ENCODE measurements at places on chromosomes 4 and X.

GRCh38 chrX:139196890-139197289 lies 333.6 kb upstream of the F9 start:
- DNase-seq: no peak

- no peak for DNase-seq
Observed at GRCh38 chr4:189767941-189768340, 172.7 kb upstream of the FRG1 start.

DNA sequence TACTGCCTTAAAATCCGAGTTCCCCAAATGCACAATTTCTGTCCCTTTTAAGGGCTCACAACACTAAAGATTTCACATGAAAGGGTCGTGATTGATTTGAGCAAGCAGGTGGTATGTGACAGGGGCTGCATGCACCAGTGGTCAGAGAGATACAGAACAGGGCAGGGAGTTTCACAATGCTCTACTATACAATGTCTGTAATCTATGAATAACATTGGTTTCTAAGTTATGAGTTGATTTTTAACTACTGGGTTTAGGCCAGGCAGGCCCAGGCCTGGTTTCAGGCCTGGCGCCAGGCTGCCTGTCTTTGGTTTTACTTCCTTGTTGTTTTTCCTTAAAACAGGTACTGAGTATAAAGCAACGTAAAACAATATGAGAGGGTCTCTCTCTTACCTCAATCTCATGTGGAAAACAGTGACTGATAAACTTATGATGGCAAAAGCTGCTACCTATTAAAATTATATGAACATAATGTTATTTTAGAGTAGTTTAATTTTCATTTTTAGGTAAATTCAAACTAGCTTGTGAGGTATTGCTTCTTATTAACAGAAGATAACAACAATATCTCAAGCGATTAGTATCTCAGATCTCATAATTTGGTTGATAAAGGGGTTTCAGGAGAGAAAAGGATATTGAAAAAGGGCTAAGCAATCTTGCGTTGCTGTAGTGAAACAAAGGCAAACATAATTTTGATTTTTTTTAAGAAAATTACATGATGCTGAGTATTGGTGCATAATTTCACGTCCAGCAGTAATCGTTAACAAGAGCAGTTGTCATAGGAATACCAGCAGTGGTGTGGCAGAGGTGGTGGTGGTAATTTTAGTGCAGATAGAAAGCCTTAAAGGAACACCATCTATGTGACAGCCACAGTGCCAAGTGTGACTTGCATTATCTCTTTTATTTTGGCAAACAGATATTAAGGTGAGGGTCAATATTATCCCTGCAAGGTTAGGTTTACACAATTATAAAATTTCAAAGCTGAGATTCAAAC lies 944.4 kb upstream of the GRID2 start:
- no peak for DNase-seq

- peak; percentile 95 for DNase-seq
Observed at GRCh38 chr4:99383833-99384392, 31.4 kb upstream of the ADH1C start.

- DNase-seq: no peak
Observed at GRCh38 chrX:135557344-135557743, 36.9 kb downstream of the INTS6L start.

- DNase-seq: no peak
Observed at GRCh38 chrX:154444755-154445246, 860 bp downstream of the FAM50A start.

DNA sequence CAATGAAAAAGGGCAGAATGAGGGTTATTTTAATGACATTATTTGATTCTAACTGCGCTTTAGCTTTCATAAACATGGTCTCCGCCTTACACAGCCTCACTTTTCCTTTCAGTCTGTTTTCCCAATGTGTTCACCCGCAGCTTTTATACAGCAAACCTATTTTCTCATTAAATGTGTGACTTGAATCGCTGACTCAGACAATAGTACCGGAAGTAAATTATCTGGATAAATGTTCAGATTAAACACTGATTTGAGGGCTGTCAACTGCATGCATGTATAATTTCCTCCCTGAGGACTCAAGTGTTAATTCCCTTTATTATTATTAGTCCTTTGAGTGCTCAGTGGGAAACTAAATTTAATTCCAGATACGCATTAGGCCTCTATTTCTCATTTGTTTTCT lies 117.3 kb downstream of the FAM133A start:
- no peak for DNase-seq

DNA sequence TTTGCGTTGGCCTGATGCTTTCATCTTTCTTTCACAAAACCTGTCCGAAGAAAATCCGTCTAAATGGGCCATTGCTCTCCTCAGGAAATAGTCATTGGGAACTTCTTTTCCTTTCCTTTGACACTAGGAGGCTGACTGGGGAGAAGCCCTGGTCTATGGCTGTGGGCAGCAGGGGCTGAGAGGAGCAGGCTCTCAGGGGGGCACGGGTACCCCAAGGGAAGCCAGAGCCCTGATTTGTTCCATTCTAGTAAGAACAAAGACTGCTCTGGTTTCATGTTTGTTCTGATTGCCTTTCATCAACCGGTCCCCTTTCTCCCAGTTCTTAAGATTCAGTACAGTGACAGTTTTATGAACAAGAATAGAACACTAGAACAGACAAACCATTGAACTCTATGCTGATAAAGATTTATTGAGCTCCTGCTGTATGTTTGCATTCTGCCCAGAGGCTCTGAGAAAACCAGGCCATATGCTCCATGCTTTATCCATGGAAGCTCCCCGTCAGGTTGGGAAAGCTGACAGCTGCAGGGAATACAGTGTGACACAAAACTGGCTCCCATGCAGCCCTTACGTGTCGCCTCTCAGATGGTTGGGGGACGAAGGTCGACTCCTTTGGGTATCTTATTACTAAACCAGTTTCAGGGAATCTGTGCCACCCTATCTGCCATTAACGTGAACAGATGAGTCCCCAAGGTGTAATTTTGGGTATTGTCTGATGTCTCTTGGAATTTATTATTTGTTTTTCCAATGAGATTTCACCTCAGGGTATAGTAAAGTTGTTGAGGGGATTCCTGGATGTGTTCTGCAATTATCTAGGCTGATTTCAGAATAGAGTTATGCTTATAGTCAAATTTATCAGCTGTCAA lies 72.4 kb upstream of the MSANTD1 start:
- no peak for DNase-seq

DNA sequence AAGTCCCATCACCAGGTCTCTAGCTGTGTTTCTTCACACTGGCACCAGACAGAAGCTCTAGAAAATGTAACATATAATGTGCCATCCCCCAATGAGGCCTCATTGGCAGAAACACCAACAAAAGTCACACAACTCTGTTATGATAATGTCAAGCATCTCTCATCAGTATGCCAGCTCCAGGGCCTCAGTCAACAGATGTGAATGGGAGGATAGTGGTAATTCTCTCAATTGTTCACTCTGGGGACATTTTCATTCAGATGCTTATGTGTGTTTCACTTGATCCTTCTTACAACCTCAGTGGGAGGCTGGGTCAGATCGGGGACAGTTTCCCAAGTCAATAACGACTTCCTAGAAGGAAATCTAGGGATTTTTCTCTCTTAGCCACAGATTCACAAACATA lies 57.5 kb upstream of the SCOC start:
- DNase-seq: no peak

GRCh38 chr4:57114973-57115372 lies 4.8 kb upstream of the IGFBP7 start:
- peak; percentile 43 for DNase-seq

- DNase-seq: no peak
Observed at GRCh38 chr4:113838460-113838859, 76.9 kb upstream of the CAMK2D start.

DNA sequence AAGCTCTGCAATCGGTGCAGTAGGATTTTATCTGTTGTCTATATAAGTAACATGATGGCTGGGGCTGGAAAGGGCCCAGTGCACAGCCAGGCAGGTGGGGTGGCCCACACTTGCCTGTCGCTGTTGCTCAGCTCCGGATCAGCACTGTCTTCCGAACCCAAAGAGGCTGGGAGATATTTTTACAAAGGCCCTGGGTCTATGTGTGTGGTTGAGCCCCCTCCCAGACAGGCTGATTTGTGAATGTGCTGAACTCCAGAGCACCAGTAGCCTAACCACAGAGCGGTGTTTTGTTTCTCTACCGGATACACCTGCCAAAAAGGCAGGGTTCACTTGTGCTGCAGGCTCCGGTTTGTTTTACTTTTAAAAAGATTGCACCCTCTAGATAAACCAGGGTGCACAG lies 33.5 kb upstream of the CHRNA9 start:
- no peak for DNase-seq

GRCh38 chrX:96684339-96685209 lies at the start of gene DIAPH2:
Gene DIAPH2 (plus strand): TSS chrX:96684842.
- peak; percentile 77 for DNase-seq

DNA sequence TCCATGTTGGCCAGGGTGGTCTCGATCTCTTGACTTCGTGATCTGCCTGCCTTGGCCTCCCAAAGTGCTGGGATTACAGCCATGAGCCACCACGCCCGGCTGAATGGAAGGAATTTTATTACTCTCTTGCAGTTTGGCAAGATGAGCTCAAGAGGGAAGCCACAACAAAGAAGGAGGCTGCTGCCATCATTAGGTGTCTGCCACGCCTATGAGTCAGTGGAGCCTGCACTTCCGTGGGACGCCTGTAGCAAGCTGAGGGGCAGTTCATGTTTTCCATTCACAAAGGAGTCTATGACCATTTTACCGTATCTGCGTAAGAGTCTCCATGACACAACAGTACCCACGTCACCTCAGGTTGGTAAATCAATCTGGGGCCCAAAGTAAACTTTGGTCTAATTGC lies 51.2 kb upstream of the CHRNA9 start:
- DNase-seq: peak; percentile 20

- DNase-seq: no peak
Observed at GRCh38 chr4:138958519-138958918, 57.1 kb upstream of the NOCT start.

- peak; percentile 9 for DNase-seq
Observed at GRCh38 chr4:31662951-31663350, 942.8 kb downstream of the PCDH7 start.

- no peak for DNase-seq
Observed at GRCh38 chr4:28388471-28388870, 1527.8 kb downstream of the STIM2 start.

DNA sequence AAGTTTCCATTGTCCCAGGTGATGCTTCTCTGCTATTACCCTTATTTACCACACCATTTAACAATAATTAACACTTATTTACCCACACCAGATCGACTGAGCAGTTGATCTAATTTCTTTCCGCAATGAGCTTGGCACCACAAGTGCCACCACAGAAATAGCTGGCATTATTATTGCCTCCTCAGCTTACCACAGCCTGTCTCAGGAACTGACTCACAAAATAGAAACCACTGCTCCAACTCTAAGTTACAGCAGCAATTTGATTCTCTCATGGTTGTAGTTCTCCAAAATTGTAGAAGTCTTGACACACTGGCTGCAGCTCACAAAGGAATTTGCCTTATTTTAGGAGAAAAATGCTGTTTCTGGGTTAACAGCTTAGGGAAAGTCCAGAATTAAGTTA lies 22.5 kb downstream of the ZNF721 start:
- DNase-seq: no peak

DNA sequence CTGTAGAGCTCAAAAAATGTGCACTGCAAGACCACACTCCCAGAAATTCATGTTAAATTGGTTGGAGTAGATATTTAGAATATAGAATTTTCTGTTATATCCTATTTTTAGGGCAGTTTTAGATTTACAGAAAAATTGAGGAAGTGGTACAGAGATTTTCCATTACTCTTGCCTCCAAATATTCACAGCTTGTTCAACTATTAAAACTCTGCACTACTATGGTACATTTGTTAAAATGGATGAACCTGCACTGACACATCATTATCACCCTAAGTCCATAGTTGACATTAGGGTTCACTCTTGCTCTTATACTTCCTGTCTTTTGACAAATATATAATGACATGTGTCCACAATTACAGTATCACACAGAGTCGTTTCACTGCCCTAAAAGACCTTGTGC lies 1724.5 kb downstream of the C4orf33 start:
- DNase-seq: no peak

GRCh38 chr4:184845367-184846021 lies 19.7 kb upstream of the ACSL1 start:
- DNase-seq: peak; percentile 77

- DNase-seq: peak; percentile 86
Observed at GRCh38 chrX:150084496-150085229, 146.4 kb upstream of the EOLA2 start.

- no peak for DNase-seq
Observed at GRCh38 chr4:62771983-62772557, 1571.9 kb downstream of the ADGRL3 start.

All from fibroblast of skin of abdomen (primary cell).